Activated CD8-positive, alpha-beta T cell treated with anti-CD3 and anti-CD28 coated beads, Interleukin-2, amount 10 ng/mL, durations not matched to agents 7 days and 5 days (primary cell): ENCODE measurements at places on chromosomes 1 and 21. TPM values are rescaled to one million over a fixed set of nuclear protein-coding genes. Genes with fewer than 3 reads are reported as not detected.

DNA sequence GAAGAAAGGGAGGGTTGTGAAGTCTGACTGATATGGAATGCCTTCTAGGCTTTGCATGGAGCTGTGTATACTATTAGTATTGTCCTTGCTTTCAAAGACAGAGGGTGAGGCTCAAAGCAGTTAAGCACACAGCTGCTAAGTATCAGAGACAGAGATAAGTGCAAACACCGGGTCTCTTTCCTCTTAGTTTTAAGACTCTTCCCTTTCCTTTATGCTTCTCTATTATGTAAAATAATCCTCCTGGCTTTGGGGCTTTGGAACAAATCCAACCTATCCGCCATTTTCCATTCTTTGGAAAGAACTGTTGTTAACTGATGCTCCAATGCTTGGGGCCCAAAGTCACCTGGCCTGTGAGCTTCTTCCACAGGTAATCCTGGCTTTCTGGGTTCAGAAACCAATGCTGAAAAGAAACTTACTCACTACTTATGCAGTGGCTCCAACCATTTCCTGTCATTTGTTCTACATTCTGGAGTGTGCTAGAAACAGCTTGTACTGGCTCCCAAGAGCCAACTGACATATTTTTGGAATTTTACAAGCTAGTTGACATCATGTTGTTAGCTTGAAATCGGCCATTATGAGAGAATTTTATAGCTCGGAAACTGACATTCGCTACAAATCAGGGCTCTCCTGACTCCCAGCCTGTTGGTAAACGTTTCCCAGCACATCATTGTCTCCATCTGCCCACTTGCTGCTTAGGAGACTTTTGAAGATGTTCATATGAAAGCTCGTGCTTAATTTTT, 67.5 kb downstream of the DNTTIP2 start:
- H3K4me3 ChIP-seq, result no peak overlapping the region
- peaks cover 2% of the 10 kb centered on the region for H3K27me3 ChIP-seq
- no peak overlapping the region for H3K27ac ChIP-seq
- H3K4me1 ChIP-seq, result no peaks in the 10 kb centered on the region
- no peaks in the 10 kb centered on the region for H3K36me3 ChIP-seq
- DNase-seq, result no peak

The TCP10L gene
- total RNA-seq, result 0.42 TPM

DNA sequence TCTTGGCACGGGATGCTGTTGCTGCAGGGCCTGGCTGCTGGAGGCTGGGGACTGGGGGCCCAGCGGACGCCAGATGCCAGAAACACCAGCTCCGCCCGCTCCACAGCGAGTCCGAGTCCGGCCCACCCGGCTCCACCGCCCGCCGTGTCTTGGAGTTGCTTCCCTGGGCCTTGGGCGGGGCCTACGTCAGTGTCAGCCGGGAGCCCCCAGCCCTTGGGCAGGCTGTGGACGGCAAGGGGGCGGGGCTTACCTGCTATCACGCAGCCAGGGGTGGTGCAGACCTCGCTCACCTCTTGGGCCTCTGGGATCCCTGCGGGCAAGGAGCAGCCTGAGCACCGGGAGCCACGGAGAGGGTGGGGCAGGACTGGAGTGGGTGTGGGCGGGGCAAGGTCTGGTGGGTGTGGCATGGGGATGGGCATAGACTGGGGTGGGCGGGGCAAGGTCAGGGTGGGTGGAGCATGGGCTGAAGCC, 21.8 kb downstream of the MMEL1 start:
- no peaks in the 10 kb centered on the region for H3K27me3 ChIP-seq
- H3K4me3 ChIP-seq, result no peak overlapping the region
- no peak overlapping the region for H3K27ac ChIP-seq
- H3K36me3 ChIP-seq, result no peaks in the 10 kb centered on the region

DNA sequence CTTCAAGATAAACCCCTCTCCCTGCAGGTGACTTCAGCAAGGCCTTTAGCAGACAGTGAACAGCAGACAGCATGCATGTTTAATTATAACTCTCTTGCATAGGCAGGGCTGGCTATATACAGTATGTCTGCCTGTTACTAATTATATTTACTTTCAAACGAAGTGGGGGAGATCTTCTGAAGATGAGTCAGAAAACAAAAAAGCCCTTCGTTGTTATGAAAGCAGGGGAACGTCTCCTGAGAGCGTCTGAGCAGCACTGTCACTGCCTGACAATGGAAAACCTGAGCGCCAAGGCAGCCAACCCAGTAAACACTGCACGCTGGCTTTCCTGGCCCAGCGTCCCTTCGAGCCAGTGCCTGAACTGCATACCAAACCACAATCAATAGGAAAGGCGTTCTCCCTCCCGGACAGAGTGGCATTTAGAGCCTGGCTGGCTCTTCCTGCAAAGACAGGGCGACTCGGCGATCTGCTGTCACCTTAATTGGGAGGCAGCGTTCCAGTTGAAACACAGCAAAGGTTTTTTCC, 54.1 kb downstream of the TOMM20 start:
- peaks cover 37% of the 10 kb centered on the region for H3K4me1 ChIP-seq
- no peak overlapping the region for H3K4me3 ChIP-seq
- peak overlapping the region; percentile 63 for H3K27ac ChIP-seq
- H3K27me3 ChIP-seq, result no peaks in the 10 kb centered on the region
- no peaks in the 10 kb centered on the region for H3K36me3 ChIP-seq

- no peaks in the 10 kb centered on the region for H3K27me3 ChIP-seq
- peaks cover 49% of the 10 kb centered on the region for H3K4me1 ChIP-seq
- H3K36me3 ChIP-seq, result peaks cover 38% of the 10 kb centered on the region
- peak overlapping the region; percentile 99 for H3K4me3 ChIP-seq
Observed at GRCh38 chr1:100896481-100896982, 642 bp downstream of the SLC30A7 start.
